ENCODE measurements at places on chromosomes 5 and 9.
A peak's percentile ranks its signal among the peaks of the same experiment; 100 is the strongest.

- H3K36me3 ChIP-seq: no peaks in the 10 kb centered on the region
- no peak for DNase-seq
- no peak overlapping the region for H3K4me3 ChIP-seq
- H3K27me3 ChIP-seq: no peaks in the 10 kb centered on the region
- H3K4me1 ChIP-seq: no peaks in the 10 kb centered on the region
- H3K27ac ChIP-seq: no peak overlapping the region
Observed at GRCh38 chr9:137968235-137968634, 90.7 kb downstream of the CACNA1B start.

GRCh38 chr9:1531424-1531823 lies 481.3 kb downstream of the DMRT2 start:
- no peaks in the 10 kb centered on the region for H3K36me3 ChIP-seq
- no peaks in the 10 kb centered on the region for H3K27me3 ChIP-seq
- H3K4me3 ChIP-seq: no peak overlapping the region
- no peak overlapping the region for H3K27ac ChIP-seq
- H3K4me1 ChIP-seq: no peaks in the 10 kb centered on the region
- no peak for DNase-seq

GRCh38 chr5:35920890-35921289 lies 17.5 kb downstream of the CAPSL start:
- H3K4me3 ChIP-seq: no peak overlapping the region
- H3K4me1 ChIP-seq: peaks cover 3% of the 10 kb centered on the region
- no peak overlapping the region for H3K27ac ChIP-seq
- DNase-seq: no peak

DNA sequence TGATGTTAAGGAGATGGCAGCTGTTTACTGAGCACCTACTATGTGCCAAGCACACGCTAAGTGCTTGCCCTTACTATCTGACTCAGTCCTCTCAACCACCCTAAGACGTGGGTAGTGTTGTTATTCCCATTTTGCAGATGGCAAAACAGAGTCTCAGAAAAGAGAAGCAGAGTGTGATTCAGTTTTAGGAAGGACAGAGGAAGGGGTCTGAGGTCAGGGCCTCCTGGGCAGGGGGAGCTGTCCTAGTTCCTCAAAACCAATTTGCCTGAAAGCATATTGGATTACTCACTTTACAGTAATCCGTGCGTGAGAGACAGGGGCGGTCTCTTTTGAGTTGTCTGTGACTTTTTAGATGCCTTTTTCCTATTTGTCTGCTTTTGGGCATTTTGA lies 23.2 kb downstream of the DNM1 start:
- no peak overlapping the region for H3K4me3 ChIP-seq
- no peak for DNase-seq
- no peaks in the 10 kb centered on the region for H3K27me3 ChIP-seq
- H3K4me1 ChIP-seq: no peaks in the 10 kb centered on the region
- H3K36me3 ChIP-seq: no peaks in the 10 kb centered on the region
- H3K27ac ChIP-seq: no peak overlapping the region

DNA sequence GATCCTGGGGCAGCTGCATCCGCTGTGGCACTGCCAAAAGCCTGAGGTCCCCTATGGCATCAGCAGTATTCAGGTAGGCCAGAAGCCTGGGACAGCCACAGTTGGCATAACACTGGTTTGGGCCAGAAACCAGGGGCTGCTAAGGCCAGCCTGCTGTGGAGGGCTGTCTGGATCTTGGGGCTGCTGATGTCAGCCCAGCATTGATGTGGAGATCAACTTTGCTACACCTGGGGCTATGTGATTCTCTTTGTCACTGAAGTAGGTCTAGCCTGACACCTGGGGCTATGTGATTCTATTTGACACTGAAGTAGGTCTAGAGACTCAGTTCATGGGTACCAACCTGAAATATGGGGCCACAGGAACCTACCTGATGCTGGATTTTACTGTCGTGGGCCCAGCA lies 411.5 kb downstream of the RASEF start:
- H3K4me1 ChIP-seq: no peaks in the 10 kb centered on the region
- no peaks in the 10 kb centered on the region for H3K27me3 ChIP-seq
- no peaks in the 10 kb centered on the region for H3K36me3 ChIP-seq
- DNase-seq: no peak
- no peak overlapping the region for H3K27ac ChIP-seq
- H3K4me3 ChIP-seq: no peak overlapping the region

DNA sequence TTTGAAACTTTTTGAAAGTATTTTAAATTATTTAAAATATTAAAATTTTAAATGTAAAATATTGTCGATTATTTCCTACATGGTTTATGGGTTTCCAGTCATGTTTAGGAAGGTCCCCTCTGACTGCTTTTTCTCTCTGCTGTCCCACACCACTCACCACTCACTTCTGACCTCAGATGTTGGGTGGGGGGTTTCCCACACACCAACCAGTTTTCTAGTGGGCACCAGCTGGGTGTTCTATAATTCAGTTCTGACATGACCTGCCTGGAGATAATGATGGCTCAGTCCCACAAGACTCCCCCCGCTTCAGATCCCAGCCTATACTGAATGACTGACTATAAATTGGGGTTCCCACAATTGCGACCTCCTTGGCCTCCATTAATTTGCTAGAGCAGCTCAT lies 310.4 kb downstream of the GADD45G start:
- H3K27me3 ChIP-seq: no peaks in the 10 kb centered on the region
- H3K4me1 ChIP-seq: no peaks in the 10 kb centered on the region
- DNase-seq: no peak

DNA sequence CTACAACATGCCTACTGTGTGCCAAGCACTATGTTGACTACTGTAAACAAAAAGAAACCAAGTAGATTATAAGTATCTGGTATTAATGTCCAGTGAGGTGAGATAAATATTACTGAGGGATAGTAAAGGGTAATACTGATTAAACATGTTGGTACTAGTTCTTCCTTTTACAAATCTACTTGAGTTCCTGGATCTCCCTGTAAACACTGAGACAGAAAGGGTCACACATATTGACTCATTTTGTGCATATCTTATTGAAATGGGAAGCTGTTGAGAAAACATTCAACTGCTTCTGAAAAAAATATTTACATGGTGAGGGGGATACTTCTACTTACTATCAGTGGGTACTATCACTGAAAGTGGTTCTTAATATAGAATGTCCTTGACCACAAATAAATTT lies 24.3 kb downstream of the EFNA5 start:
- H3K27me3 ChIP-seq: no peaks in the 10 kb centered on the region
- H3K4me1 ChIP-seq: no peaks in the 10 kb centered on the region
- H3K27ac ChIP-seq: no peak overlapping the region
- no peaks in the 10 kb centered on the region for H3K36me3 ChIP-seq
- no peak for DNase-seq

GRCh38 chr5:66529704-66530103 lies 66.5 kb upstream of the MAST4 start:
- no peaks in the 10 kb centered on the region for H3K36me3 ChIP-seq
- no peak for DNase-seq
- no peaks in the 10 kb centered on the region for H3K27me3 ChIP-seq
- H3K4me1 ChIP-seq: no peaks in the 10 kb centered on the region
- H3K4me3 ChIP-seq: no peak overlapping the region

DNA sequence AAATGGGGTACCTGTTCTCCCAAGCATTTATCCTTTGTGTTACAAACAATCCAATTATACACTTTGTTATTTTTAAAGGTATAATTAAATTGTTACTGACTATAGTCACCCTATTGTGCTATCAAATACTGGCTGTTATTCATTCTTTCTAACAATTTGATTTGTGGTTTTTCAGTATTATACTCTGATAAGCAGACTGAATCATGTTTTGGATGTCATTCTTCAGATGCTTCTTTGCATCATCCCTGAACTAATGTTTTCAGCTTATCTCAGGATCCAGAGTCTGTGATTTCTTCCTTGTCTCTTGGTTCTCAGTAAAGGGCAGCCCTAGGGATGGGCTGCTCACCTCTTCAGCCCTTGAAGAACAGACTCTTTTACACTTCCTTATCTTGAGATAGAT lies 177.8 kb upstream of the SGCD start:
- no peak overlapping the region for H3K27ac ChIP-seq
- no peak for DNase-seq
- H3K27me3 ChIP-seq: no peaks in the 10 kb centered on the region
- no peaks in the 10 kb centered on the region for H3K4me1 ChIP-seq

- no peaks in the 10 kb centered on the region for H3K27me3 ChIP-seq
- H3K4me1 ChIP-seq: peaks cover 1% of the 10 kb centered on the region
- no peak overlapping the region for H3K4me3 ChIP-seq
- H3K36me3 ChIP-seq: no peaks in the 10 kb centered on the region
- no peak for DNase-seq
Observed at GRCh38 chr5:424301-425110, 18.5 kb upstream of the EXOC3 start.

GRCh38 chr5:39076101-39076756 lies 2.0 kb upstream of the RICTOR start:
- no peaks in the 10 kb centered on the region for H3K27me3 ChIP-seq
- H3K4me3 ChIP-seq: no peak overlapping the region
- H3K36me3 ChIP-seq: no peaks in the 10 kb centered on the region
- H3K4me1 ChIP-seq: peaks cover 12% of the 10 kb centered on the region
- H3K27ac ChIP-seq: peak overlapping the region; percentile 100

DNA sequence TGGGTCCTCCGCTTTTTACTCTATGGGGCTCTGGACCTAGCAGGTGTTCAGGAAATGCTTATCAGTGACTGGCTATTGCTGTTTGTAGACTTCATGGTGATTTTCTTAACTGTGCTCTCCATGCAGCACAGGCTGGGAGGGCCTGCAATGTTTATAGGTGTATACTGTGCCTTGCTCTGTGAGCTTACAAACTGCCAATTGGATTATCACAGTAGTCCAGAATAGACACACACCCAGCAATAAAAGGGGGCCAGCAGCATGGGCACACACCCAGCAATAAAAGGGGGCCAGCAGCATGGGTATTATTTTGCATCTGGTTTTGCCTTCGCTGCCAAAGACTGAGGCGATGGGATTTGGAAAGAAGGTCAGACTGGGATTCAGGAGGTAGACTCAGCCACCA lies 100.0 kb downstream of the CRB2 start:
- peaks cover 3% of the 10 kb centered on the region for H3K4me1 ChIP-seq
- H3K36me3 ChIP-seq: no peaks in the 10 kb centered on the region
- H3K4me3 ChIP-seq: no peak overlapping the region
- no peaks in the 10 kb centered on the region for H3K27me3 ChIP-seq
- DNase-seq: peak; percentile 80
- H3K27ac ChIP-seq: peak overlapping the region; percentile 81

GRCh38 chr5:926417-927171 lies 33.9 kb downstream of the TRIP13 start:
- no peak overlapping the region for H3K27ac ChIP-seq
- peaks cover 11% of the 10 kb centered on the region for H3K4me1 ChIP-seq
- DNase-seq: no peak
- H3K36me3 ChIP-seq: no peaks in the 10 kb centered on the region
- peak overlapping the region; percentile 3 for H3K4me3 ChIP-seq

DNA sequence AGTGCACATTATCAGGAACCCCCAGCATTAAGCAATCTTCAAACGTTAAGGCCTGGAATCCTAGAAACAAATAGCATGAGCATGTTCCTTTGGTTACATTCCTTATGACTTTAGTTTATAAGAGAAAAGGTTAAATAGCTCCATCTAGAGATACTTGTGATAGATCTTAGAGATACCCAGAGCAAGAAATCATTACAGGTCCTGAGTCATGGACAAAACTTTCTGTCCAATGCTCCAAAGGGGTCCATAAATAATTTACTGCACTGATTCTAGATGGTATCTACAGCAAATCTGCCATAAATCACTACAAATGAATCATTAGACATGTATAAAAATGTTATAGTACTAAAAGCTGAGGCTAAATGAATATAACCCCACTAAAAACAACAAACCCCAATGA lies 139.6 kb downstream of the HTR1A start:
- H3K27me3 ChIP-seq: no peaks in the 10 kb centered on the region
- H3K4me1 ChIP-seq: no peaks in the 10 kb centered on the region
- H3K4me3 ChIP-seq: no peak overlapping the region
- no peaks in the 10 kb centered on the region for H3K36me3 ChIP-seq

GRCh38 chr5:154278908-154279307 lies 88.4 kb downstream of the GALNT10 start:
- no peaks in the 10 kb centered on the region for H3K36me3 ChIP-seq
- no peak overlapping the region for H3K27ac ChIP-seq
- no peak overlapping the region for H3K4me3 ChIP-seq

- no peaks in the 10 kb centered on the region for H3K27me3 ChIP-seq
- H3K27ac ChIP-seq: no peak overlapping the region
- no peak for DNase-seq
- no peaks in the 10 kb centered on the region for H3K36me3 ChIP-seq
- H3K4me1 ChIP-seq: no peaks in the 10 kb centered on the region
Observed at GRCh38 chr5:64615895-64616294, 74.4 kb upstream of the SHISAL2B start.

DNA sequence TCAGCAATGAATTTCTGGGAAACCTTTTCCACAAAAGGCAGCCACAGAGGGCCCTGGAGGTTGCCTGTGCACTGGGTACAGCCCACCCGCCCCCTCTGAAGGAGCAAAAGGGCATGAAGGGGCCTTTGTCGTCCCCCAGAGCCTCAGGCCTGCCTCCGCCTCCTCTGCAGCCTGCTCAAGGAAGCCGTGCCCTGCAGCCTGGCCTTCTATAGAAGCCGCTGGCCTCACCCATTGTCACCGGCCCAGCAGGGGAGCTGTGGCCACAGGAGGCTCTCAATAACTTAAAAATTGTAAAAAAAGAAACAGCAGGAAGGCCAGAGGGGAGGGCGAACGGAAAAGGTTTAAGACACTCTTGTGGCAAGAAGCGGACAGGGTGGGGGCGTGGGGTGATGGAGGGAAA lies 213.3 kb downstream of the IRX2 start:
- no peaks in the 10 kb centered on the region for H3K27me3 ChIP-seq
- no peak for DNase-seq
- H3K4me3 ChIP-seq: no peak overlapping the region
- H3K36me3 ChIP-seq: no peaks in the 10 kb centered on the region

DNA sequence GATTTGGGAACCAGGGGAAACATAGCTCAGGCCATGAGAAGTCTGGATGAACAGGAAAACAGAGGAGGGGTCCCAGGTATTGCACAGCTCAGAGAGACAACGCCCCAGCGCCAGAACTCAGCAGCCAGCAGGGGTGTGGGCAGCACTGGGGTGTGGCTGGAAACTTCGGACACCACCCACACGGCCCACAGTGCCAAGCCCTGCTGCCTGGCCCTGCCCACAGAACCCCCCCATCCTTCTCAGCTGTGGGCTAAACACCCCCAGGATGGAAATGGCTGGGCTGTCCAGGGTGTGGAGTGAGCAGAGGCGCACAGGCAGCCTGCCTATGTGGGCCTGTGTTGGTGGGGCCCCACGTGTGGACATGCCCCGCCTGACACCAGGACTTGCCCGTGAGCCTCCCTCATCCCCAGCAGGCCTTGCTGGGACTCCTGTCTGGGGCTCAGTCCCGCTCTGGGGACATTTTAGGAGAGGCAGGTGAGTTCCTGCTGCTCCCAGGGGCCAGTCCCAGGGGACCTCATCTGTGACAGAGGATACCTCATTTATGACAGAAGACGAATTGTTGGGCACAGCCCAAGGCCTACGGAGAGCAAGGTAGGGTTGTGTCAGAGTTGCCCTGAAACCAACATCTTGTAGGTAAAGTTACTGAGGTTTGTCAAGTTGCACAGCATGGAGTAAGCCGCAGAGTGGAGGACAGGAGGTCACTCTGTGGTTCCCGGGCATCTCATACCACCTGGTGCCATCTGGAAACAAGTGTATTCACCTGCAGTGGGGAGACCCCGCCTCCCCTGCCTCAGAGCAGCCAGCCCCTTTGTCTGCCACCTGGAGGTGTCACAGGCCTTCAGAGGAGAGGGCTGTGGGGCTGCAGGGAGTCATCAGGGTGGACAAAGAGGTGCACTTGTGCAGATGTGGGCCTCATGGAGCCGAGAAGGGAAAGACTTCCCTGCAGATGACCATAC lies 183.2 kb downstream of the AUH start:
- H3K27me3 ChIP-seq: no peaks in the 10 kb centered on the region
- peak; percentile 54 for DNase-seq
- H3K4me1 ChIP-seq: peaks cover 13% of the 10 kb centered on the region
- no peak overlapping the region for H3K27ac ChIP-seq
